ENCODE measurements at places on chromosomes 2 and 18. TPM values are rescaled to one million over a fixed set of nuclear protein-coding genes. Genes with fewer than 3 reads are reported as not detected.

DNA sequence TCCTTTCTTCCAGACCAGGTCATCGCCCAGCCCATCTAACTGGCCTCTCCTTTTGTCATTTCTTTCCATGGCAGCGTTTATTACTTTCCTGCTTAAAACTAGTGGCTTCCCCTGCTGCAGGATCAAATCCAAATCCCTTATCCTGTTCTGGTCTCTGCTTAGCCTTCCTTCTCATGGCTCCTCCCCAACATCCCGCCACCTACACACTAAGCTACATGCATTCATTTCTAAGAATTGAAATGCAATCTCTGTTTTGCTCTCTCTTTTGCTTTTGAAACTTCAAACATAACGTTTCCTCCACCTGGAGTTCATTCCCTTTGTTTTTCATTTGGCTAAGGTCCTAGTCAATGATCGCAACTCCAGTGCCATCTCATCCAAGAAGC, 18.0 kb upstream of the DPP4 start:
- no peak for DNase-seq

ANKRD62 gene
- total RNA-seq, result not detected

GRCh38 chr2:101741775-101742520, 44.4 kb downstream of the MAP4K4 start:
- DNase-seq, result no peak
- peak overlapping the region; percentile 60 for H3K27ac ChIP-seq
- H3K4me3 ChIP-seq, result no peak overlapping the region
- no peaks in the 10 kb centered on the region for H3K27me3 ChIP-seq

GRCh38 chr18:44883671-44884070, 203.0 kb downstream of the SETBP1 start:
- no peak overlapping the region for H3K27ac ChIP-seq
- H3K36me3 ChIP-seq, result no peaks in the 10 kb centered on the region
- H3K4me1 ChIP-seq, result no peaks in the 10 kb centered on the region
- H3K27me3 ChIP-seq, result no peaks in the 10 kb centered on the region
- DNase-seq, result no peak

Data from fibroblast of lung (primary cell).